ENCODE measurements at places on chromosomes 6 and 20. TPM values are rescaled to one million over a fixed set of nuclear protein-coding genes. Genes with fewer than 3 reads are reported as not detected.

Gene TRIM31
- total RNA-seq: not detected

Gene DZANK1
- 1.4 TPM for total RNA-seq

Gene VWA7
- total RNA-seq: 0.65 TPM

GRCh38 chr20:18436847-18437246 is 30.0 kb downstream of the DZANK1 start:
- DNase-seq: no peak

DNA sequence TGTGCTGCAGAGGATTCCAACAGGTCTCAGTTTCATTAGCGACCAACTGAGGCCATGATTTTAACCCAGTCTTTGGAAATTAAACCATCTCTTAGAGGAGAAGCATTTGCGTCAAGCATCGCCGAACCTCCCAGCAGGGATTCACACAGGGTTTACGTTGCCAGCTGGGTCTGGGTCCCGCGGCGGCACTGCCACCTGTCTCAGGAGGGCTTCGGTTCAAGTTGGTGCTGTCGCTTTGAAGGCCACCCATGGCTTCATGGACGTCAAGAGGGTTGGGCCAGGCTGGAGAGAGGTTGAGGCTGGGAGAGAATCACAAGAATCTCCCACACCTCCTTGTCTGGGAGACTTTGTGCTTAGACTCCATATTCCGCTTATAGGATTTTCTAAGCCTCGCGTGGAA is 43.0 kb upstream of the FRMD1 start:
- DNase-seq: no peak

- DNase-seq: peak; percentile 44
Observed at GRCh38 chr6:157314705-157315321, 8.5 kb downstream of the TMEM242 start.

Gene LINC00237
- not detected for total RNA-seq

DNA sequence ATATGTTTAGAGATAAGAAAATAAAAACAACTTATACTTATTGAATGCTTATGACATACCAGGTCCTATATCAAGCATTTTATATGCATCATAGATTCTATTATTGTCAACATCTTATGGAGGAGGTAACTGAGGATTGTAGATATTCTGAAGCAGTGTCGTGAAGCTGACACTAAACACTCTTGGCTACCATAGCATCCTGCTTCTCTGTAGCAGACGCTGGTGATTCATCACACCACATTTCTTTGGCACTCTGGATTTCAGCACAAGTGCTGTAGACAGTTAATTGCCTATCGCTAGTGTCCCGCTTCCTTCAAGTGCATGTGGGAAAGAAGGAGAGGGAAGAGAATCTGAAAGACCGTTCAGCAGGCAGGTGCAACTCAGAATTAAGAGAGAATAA is 317.1 kb downstream of the PLCB1 start:
- no peak for DNase-seq

- no peak for DNase-seq
Observed at GRCh38 chr20:5316188-5317158, at the start of gene PROKR2. PROKR2 (minus strand) TSS chr20:5316954; CDS start chr20:5314369, 2,585 bp downstream.

DNA sequence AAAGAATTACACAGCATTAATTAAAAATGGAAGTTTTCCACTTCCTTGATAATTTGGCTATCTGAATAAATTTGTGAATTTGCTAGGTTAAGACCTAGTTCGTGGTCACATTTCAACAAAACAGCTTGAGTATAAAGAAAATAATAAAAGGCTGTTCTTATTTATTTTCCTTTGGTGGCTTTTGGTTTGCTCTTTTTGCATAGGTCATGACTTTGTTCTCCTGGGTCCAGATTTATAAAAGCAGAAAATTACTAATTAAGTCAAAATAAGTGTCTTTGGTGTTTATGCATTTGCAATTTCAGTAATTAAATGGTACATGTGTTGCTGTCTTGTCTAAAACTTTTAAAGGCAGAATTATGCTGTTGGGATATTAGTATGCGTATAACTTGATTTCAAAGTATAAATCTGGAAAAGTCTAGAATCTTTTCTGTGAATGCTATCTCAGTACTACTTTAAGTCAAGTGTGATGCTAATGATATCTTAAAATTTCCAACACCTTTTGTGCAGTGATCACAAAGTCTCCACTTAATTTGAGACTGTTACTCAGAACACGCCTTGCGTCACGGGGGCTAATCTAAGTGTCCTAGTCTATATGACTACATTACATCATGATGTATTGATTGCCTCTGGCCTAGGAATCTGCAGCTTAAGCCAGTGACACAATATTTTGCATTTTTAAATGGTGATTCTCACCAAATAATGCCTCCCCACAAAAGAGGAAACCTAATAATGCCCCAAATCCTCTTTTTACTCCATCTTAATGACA is 41.0 kb downstream of the GNAS start:
- no peak for DNase-seq

DNA sequence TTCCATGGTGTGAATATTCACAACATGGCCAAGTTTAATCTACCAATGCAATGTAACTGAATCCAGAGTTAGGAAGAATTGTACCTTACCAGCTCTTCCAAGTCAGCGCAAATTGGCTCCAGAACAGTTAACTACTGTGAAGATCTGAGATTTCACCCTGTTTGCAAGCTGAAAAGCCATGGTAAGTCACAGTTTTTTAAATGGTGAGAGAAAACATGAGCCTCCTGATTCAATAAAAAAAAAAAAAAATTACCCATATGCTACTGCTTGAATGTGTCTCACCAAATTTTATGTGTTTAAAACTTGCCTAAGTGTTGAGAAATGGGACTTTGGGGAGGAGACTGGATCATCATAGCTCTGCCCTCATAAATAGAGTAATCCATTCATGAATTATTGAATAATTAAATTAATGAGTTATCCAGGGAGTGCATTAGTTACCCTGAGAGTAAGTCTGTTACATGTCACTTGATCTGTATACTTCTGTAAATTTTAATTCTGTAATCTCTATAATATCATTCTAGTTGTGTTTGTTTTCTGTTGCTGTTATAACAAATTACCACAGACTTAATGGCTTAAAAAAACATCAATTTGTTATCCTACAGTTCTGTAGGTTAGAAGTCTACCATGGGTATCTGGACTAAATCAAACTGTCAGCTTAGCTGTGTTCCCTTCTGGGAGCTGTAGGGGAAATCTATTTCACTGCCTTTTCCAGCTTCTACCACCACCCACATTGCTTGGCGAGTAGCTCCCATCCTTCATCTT is 1355.9 kb downstream of the GRIK2 start:
- DNase-seq: no peak

DNA sequence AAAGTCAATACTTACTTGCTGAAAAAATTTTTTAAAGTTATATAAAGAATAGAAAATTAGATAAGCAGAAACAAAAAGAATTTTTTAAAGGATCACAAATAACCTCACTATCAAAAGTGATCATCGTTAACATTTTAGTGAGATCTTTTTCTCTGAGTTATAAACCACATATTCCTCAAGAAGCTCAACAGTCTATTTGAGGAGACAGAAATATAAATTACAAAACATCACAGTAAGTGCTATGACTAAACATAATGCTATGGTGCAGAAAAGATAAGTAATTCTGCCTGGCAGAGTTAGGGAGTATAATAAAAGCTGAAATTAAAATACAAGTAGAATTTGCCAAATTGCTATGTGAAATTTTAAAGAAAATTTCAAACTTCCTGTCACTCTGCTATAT is 226.7 kb downstream of the LMBRD1 start:
- DNase-seq: no peak

- DNase-seq: no peak
Observed at GRCh38 chr6:4487538-4487937, 288.7 kb upstream of the CDYL start.

GRCh38 chr6:161596807-161597520 is 323.1 kb upstream of the AGPAT4 start:
- no peak for DNase-seq

Gene PCNA
- 327 TPM for total RNA-seq

- DNase-seq: no peak
Observed at GRCh38 chr6:122754191-122754731, 25.3 kb upstream of the FABP7 start.

DNA sequence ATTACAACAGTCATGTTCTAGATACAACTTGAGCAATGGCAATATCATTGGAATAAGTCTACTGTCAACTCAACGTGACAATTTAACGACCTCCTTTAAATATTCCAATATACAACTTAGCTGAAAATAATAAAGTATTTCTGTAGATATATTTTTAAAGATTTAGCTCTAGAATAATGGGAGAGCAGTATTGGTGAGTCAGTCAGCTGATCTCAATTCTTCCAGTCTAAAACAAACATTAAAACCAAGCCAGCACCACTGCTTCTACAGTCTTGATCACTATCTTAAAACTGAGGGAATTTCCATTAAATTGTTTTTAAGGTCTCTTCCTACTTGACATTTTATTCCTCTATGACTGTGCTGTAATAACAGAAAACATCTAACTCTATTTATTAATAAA is 38.2 kb downstream of the NOL7 start:
- no peak for DNase-seq

- no peak for DNase-seq
Observed at GRCh38 chr20:51218603-51219002, 195.7 kb upstream of the KCNG1 start.

DNA sequence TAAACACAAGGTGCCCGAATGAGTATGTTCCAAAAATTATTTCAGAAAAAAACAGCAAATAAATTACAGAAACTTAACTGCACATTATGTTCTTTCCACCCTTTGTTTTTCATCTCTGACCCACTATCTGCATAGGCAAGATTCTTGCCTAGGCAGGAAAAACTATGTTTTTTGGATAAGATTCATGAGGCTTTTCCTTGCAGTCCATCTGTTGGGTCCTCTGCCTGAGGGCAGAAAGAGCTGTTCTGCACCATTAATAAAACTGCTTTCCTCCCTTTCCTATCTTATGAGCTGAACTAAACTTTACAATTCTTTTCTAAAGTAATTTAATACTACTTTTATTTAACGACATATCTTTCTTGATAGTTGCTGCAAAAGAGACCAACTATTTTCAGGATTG is 21.1 kb downstream of the ENPP1 start:
- DNase-seq: no peak

DNA sequence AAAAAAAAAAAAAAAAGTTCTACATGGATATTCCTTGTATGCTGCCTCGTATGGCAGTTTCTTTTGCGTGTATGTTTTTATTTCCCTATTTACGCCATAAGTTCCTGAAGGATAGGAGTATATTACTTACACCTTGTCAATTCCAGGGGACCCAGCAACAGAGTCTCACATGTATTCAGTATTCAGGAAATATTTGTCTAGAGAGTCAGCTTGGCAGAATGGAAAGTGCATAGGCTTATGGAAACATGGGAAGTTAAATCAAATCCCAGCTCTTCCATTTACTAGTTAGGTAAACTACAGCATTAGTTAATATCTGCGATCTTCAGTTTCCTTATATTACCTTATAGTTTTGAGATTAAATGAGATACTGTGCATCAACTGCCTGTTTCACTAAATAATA is 51.1 kb upstream of the SLC22A16 start:
- no peak for DNase-seq

DNA sequence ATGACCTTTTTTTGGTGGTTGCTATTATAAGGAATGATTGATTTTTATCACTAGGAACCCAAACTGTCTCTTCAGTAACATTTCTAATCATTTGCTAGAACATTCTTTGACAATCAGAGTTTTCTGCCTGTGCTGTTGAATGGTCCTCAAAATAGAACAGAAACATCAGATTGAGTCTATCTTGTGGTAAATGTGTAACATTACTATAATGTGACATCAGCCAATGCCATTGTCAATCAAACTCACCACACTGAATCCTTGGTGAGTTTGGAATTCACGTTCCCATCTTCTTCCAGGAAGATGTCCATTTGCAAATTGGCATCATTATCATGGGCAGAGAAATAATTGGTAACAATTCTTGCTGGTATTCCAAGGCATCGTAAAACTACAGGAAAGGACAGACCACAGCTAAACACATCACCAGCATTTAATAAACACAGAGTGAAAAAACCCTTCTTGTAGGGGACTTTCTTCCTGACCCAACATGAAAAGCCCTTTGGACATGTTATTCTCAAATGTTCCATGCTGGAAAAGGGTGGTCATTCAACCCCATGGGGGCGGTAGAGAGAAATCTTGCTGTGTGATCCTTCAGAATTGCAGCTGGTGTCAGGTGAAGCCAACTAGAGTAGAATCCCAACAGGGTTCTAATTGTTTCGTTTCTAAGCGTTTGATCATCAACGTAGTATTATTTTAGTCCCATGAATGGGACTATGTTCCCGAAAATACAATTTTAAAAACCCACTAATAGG is 98.5 kb downstream of the F13A1 start:
- DNase-seq: no peak

Gene ARMH2
- total RNA-seq: not detected

- no peak for DNase-seq
Observed at GRCh38 chr20:38853759-38854158, 48.3 kb downstream of the PPP1R16B start.

Gene ATF6B
- total RNA-seq: 21.3 TPM

GRCh38 chr6:39169448-39170344 is 54.7 kb upstream of the SAYSD1 start:
- DNase-seq: no peak

DNA sequence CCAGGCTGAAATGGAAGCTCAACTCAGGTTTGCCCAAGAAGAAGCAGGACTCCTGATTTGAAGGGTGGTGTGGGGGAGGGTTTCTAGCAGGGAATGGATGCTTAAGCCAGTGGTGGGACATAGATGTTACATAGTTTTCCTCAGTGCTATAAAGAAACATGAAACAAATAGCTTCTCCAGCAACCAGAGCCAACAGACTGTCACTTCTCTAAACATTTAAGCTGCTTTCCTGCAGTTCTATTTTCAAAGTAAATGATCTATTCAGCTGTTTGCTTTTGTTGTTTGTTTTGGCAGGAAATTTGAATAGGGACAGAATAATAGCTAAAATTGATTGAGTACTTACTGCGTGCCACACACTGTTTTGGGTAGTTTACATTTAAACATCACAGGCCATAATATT is 169.0 kb downstream of the UST start:
- no peak for DNase-seq
